ENCODE measurements at places on chromosomes 1 and 21.
A peak's percentile ranks its signal among the peaks of the same experiment; 100 is the strongest.

GRCh38 chr1:161267321-161267720 lies 8.8 kb downstream of the PCP4L1 start:
- DNase-seq: no peak

- peak; percentile 58 for DNase-seq
Measured at GRCh38 chr1:32241001-32241763, 5.8 kb upstream of the FAM167B start.

- no peak for DNase-seq
Measured at GRCh38 chr1:211695135-211695816, 19.9 kb upstream of the NEK2 start.

GRCh38 chr1:208931936-208932335 lies 651.6 kb upstream of the CAMK1G start:
- DNase-seq: no peak

DNA sequence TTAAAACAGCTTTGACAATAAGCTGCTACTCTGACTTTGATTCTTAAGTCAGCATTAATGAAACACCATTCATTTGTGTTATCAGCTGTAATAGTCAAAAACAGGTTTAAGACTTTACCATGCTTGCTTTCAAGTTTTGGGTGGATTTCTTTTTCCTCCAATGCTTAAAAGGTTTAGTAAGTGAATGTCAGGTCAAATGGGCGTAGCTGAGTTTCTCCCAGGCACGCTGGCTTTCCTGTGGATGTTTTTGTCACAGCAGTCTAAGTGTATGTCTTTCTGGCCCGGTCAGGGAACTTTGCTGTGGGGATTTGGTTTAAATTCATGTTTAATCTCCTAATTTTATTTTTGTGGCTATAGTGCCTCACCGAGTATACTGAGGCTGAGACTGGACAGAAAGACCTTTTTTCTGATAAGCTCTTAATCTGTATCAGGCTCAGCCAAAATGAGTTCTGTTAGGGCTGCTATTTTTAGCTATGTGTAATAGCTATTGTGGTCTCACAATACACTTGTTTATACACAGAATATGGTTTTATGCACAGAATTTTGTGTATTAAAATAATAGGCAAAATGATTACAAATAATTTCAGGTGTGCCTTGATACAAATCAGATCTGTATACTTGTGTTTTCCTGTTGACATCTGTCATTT lies 292.8 kb downstream of the DISC1 start:
- no peak for DNase-seq

DNA sequence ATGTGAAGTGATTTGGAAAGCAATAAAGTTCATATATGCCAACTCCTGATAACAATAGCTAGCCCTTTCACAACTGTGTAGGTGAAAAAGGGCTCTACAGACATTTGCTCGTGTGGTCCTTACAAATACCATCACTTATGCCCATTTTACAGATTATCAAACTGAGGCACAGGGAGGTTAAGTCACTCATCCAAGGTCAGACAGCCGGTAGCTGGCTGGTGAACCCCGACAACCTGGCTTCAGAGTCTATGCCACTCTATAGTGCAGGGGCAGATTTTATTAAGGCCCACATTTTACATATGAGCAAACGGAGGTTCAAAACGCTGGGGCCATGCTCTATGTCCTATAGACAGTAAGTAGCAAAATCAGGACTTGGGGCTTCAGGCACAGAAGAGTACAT lies 280.5 kb downstream of the RRAGC start:
- no peak for DNase-seq

DNA sequence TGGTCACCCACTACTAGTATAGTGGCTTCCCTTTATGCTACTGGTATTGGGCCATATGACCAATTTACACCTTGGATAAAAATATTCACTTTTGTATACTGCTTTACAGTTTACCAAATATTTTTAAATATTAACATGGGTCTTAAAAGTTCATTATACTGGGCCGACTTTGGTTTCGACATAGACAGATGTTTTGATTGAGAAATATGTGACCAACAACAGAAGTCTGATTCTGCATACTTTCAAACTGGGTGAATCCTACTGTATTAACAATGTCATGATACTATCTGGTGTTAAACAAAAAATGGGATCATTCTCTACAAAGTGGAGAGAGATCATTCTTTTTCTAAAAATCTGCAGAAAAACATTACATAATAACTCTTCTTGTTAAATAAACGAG lies 134.8 kb downstream of the AKT3 start:
- DNase-seq: no peak

DNA sequence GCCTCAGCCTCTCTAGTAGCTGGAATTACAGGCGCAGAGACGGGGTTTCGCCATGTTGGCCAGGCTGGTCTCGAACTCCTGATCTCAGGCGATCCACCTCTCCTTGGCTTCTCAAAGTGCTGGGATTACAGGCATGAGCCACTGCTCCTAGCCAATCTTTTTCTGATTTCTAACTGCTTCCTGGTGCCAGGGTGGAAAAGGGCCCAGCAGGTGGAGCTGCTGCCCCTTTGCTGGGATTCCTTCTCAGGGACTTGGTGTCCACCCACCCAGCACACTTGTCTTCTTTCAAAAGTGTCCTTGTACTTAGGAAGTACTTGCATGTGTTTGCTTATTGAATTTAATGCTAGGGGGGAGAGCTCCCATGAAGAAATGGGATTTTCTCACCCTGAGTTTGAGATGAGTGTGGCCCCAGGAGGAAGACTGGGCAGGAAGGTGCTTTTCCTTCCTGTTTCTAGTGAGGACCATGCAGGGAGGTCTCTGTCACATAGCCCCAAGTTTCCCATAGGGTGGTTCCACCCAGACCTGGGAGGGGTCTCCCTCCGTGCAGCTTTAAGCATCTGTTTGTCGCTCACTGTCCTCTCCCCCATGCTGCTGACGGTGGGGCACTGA lies 14.2 kb downstream of the UTP11 start:
- DNase-seq: peak; percentile 73

GRCh38 chr1:204688776-204689175 lies 3.2 kb upstream of the LRRN2 start:
- no peak for DNase-seq

DNA sequence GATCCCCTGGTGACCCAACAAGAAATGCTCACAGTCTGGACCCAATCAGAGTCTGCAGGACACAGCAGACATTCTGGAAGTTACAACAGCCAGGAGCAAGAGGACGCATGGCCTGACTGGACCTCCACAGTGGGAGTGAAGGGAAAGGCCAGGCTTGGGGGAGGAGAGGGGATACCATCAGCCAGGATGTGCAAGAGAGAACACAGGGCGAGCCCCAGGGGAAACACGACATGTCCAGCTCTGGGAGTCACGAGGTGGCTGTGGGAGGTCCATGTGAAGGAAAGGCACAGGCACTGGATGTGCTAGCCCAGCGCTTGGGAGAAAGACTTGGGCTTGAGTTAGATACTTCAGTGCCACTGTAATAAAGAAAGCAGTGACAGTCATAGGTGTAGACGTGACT lies 87.3 kb downstream of the HSF2BP start:
- DNase-seq: no peak

DNA sequence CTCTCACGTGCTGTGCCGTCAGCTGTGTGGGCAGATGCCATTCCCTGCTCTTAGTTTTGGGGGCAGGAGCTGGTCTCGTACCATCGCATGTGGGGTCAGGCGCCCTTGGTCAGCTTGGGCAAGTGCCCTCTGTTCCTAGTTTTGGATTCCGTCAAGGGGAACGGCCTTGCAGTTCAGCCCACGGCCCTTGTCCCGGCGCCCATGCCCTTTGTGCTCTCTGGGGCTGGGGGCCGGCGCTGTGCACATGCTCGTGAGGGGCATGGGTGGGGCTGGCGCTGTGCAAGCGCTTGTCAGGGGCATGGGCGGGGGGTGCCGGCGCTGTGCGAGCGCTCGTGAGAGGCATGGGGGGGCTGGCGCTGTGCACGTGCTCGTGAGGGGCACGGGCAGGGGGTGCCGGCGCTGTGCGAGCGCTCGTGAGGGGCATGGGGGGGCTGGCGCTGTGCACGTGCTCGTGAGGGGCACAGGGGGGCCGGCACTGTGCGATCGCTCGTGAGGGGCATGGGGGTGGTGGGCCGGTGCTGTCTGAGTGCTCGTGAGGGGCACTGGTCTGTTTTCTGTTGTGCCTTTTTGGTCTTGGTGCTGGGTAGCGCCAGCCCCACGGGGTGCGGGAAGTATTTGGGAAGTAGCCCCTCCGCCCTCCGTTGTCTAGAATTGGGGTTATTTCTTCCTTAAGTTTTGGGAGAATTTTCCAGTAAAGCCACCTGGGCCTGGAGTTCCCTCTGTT lies 29.5 kb upstream of the DIP2A start:
- DNase-seq: no peak
